ENCODE measurements at places on chromosomes 5 and 9.

- no peak for DNase-seq
Measured at GRCh38 chr9:100368672-100369071, 15.9 kb upstream of the TEX10 start.

DNA sequence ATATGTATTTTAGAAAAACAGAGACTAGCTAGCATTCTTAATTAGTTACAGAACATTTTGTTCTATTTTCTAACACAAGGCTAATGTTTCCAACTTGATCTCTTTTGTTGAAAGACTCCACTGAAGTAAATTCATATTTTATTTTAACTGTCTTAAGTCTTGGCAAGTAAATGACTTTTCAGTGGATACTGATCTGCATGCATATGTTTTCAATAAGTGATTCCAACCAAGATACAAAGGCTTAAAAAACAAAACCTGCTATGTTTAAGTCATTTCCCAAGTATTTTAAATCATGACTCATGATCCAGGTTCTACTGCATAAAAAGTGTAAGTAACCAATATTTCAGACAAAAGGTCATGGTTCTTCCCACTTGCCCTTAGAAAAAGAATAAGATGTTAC is 5.7 kb downstream of the CDO1 start:
- DNase-seq, result no peak

GRCh38 chr5:22965960-22966359 is 112.8 kb upstream of the CDH12 start:
- no peak for DNase-seq

DNA sequence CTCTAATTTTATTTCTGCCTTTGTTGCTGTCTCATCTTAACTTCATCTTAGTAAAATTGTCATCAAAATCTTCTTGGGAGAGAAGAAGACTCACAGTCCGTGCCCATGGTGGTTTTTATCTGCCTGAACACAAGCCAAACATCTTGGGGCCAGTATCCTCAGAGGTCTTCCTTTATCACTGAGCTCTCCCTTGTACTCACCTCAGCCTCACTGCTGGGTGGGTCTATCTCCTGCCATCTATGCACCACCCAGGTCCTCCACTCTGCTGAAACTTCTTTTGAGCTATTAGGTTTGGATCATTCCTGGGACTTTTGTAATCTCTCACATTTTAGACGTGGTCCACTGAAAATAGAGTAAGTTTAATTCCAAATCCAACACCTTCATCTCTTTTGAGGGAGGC is 116.3 kb upstream of the EPB41L4A start:
- DNase-seq, result no peak

- no peak for DNase-seq
Measured at GRCh38 chr5:88858392-88858791, 24.6 kb downstream of the MEF2C start.

DNA sequence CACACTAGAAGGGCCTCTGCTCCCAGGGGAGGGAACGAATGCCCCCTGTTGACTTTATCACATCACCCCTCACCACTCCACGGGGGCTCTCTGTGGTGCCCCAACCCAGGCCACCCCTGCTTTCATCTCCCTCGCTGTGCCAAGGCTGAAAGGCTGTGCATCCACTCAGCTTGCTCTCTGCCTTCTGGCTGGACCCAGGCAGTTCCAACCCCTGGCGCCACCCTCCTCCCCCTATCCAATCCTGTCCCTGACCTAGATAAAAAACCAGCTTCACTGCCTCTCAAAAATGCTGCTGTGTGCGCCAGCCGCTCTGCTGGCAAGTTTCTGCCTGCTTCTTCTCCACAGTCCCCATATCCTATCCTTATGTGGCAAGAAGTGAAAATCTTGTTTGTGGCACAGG is 22.4 kb upstream of the CORO2A start:
- DNase-seq, result no peak

- DNase-seq, result no peak
Measured at GRCh38 chr5:180590543-180591310, 572 bp downstream of the SCGB3A1 start.

Measured in esophagus squamous epithelium (tissue), 5 donors.